ENCODE measurements at places on chromosomes 4 and X.
A peak's percentile ranks its signal among the peaks of the same experiment; 100 is the strongest.

GRCh38 chrX:141405486-141405852 is 163.2 kb upstream of the SPANXC start:
- DNase-seq = no peak

DNA sequence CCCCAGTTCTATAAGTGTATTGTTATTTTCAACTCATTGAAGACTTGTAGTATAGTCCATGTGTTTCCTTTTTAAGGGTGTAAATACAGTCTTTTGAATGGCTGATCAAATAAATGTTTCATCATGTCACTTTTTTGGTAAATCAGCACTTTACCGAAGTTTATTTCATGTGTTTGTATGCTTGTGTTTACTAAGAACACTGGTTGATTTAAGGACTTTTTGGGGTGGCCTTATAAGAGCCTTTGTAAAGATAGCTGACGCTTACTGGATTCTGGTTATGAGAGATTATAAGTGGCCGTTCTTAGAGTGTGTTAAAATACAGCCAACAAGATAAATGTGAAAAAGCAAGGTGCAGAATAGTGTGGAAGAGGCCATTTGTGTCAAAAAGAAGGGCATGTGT is 2.6 kb downstream of the UBE2K start:
- DNase-seq = no peak

DNA sequence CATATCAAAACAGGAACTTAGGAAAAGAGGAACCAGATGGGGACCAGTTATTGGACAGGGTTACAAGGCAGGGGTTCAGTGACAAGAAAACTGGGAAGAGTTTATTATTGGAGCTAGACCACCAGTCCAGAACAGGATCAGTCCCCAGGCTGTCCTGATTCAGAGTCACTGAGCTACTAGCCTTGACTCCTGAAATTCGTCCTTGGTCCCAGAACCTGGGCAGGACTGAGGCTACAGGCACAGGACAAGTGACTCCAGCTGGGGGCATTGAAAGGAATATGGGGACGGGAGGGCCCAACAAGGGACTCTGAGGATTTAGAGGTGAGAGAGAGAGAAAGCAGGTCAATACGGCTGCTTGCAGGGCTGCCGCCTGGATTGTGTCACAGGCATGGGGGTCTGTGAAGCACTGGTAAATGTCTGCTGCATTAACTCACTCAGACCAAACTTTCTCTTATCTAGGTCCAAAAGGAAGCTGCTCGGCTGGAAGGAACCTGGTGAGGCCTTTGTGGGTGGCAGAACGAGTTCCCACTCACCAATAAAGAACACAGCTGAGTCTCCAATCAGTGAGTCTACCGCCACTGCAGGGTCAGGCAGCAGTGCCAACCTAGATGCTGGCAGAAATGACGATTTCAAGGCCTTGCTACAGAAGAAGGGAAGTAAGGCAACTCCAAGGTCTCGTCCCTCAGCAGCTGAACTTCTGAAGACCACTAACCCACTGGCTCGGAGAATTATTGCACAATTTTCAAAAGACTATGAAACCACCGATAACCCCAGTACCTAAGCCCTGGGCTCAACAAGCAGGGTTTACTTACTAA is 11.3 kb upstream of the RTL5 start:
- DNase-seq = no peak

- DNase-seq = peak; percentile 44
Observed at GRCh38 chrX:2664502-2664901, 26.6 kb upstream of the CD99 start.

DNA sequence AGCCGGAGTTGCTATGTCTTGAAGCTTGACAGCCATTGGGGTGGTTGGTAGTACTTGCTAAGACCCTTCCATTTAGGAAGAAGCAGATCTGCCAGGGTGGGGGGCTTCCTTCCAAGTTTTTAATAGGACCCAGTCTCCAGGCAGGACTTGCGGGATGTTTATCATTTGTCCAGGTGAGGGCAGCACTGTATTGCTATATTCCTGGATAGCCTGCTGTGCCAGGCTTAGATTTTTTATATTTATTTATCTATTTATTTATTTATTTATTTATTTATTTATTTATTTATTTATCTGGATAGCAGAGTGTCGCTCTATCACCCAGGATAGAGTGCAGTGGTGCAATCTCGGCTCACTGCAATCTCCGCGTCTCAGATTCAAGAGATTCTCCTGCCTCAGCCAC is 87.4 kb upstream of the CT45A1 start:
- DNase-seq = no peak

- DNase-seq = no peak
Observed at GRCh38 chr4:133969202-133969848, 232.3 kb downstream of the PABPC4L start.

DNA sequence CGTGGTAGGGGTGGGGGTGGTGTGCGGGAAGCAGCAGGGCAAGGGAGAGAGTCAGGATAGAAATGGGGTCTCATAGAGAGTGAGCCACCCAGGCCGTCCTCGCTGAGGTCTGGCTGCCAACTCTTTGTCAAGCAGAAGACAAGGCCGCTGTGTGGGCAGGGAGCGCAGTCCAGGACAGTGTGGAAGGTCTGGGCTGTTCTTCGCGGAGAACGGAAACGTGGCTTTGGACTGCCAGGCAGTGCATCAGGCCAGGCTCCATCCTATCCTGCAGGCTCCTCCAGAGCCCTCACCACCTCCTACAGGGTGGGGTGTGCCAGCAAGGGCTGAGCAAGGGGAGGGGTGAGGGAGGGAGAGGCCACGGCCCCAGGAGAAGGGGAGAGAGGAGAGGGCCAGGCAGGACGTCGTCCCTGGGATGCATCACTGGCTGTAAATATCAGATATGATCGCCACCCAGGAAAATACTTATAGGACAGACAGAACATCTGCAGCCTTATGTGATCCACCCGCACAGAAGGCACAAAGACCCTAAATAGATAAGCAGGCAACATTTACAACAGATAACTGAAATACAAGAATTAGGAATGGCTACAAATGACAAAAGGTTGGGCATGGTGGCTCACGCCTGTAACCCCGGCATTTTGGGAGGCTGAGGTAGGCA is 85.3 kb downstream of the ABLIM2 start:
- DNase-seq = no peak

GRCh38 chr4:94530073-94530472 is 78.3 kb downstream of the PDLIM5 start:
- DNase-seq = no peak

DNA sequence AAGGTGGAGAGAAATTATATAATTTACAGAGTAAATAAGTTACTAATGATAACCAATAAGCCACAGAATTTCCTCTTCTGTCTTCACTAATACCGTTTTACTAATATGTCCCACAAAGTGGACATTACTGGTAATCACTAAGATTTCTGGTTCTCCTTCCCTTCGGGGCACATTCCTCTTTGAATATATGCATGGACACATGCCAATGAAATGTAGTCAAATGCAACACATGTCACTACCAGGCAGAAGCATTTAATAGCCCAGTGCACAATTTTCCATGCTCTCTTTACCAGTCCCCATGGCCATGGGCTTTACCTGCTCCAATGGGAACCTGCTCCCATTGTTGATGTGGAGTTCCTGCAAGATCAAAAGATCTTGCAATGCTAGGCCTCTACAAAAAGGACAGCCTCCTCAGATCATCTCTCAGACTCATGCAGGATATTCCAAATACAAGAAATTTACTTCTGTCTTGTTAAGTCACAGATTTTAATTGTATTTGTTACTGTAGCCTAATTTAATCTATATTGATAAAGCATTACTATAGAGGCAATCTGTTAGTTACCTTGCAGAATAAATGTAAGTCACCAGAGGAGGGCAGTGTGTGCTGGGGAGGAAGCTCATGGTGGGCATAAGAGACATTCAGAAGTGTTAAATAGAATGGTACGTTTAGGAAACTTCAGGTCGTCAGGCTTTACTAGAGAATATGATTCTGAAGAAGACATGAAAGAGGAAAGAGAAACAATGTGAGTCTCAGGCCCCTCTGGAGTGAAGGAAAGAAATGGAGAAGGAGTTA is 37.1 kb upstream of the INPP4B start:
- no peak for DNase-seq

DNA sequence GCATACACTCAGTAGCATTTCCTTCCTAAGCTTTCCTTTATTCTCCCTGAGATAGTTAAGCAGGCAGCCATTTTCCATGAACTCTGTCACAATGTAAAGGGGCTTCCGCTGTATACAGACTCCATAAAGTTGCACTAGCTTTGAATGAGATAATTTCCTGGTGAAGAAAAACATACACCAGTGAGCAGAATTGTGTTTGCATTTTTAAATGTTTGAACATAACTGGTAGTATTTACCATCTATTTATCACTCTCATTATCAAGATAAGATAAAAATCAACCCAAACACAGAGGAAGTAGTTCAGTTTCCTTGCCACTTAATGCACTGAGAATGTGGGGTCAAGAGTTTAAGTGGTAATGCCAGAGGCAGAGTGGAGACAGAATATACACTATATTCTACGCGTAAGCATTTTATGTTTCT is 54.1 kb downstream of the TXK start:
- no peak for DNase-seq

- DNase-seq = no peak
Observed at GRCh38 chr4:97121493-97121892, 1021.8 kb downstream of the STPG2 start.

- DNase-seq = no peak
Observed at GRCh38 chr4:41299486-41299885, 42.8 kb downstream of the UCHL1 start.

DNA sequence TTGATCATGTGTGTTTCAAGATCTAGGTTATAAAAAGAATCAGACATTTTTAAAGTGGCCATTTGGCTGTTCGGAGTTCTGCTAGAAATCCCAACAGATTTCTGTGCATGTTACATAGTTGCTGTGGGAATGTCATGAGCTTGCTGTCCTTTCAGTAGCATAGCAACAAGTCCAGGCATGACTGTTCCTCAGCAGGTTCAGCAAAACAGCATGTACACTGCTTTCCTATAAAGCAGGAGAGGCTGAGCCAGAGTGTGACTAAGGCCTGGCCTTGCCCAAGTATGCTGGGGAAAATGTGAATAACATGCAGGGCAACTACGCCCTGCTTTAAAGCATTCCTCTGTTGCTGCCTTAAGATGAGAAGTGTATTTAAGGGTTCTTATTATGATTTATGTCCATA is 217.1 kb upstream of the SMIM31 start:
- no peak for DNase-seq

GRCh38 chr4:8362483-8362882 is 78.0 kb downstream of the ACOX3 start:
- DNase-seq = no peak

GRCh38 chr4:7124689-7125442 is 57.0 kb upstream of the GRPEL1 start:
- DNase-seq = peak; percentile 80

DNA sequence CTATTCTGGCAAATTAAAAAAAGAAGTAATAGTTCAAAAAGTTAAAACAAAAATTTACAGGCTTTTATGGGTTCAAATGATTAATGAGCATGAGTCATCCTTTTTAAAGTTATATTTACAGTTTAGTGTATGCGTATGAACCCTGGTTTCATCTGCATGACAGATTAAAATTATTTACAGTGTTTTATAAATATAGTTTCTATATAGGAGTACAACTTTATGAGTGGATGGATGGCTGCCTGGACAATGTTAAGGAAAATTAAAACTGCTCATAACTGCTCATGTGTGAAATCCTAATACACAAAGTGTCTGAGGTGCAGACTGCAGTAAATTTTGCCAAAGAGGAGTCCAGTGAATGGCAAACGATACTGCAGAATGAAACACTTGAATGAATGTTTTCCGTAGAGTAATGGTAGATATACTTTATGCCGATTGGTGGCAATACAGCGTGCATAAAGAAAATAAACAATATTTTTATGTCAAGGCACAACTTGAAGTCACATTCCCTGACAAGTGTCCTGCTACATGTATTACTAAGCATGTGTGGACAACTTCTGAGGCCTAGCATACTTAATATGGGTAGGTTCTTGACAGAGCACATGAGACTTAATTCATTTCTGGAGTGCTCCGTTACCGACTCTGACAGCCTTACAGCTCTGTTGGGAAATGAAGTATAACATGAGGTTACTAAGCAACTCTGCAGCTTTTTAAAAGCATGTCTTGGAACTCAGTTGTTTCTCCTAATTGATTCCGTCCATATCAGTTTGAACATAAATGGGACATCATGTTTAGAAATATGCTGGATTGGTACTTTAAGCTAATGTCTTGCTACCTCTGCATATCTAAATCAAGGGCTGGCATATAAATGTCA is 985.6 kb upstream of the PCDH7 start:
- no peak for DNase-seq

GRCh38 chrX:149207518-149207917 is 297.6 kb downstream of the IDS start:
- DNase-seq = no peak

- no peak for DNase-seq
Observed at GRCh38 chr4:182065255-182065654, 177.9 kb upstream of the TENM3 start.

DNA sequence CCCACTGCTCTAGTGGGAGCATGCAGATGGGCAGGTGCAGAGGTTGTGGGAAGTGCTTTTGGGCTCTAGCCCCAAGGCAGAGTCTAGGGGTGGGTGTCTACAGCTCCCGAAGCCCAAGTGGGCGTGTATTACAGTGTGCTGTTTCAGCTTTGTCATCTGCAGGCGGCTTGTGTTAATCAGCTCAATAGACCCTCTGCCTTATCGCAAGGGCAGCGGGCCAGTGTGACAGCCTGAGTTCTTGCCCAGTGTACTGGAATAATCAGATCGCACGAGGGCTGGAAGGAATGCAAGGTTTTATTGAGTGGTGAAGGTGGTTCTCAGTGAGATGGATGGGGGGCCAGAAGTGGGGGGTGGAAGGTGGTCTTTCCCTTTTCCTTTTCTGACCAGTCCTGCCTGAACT is 529.4 kb upstream of the AMOT start:
- DNase-seq = no peak

- no peak for DNase-seq
Observed at GRCh38 chr4:74543231-74543781, 98.4 kb downstream of the AREG start.

All from AG09319 (cell line).